Muscle of leg (tissue), 16 donors: ENCODE measurements at places on chromosomes 7 and 10.

DNA sequence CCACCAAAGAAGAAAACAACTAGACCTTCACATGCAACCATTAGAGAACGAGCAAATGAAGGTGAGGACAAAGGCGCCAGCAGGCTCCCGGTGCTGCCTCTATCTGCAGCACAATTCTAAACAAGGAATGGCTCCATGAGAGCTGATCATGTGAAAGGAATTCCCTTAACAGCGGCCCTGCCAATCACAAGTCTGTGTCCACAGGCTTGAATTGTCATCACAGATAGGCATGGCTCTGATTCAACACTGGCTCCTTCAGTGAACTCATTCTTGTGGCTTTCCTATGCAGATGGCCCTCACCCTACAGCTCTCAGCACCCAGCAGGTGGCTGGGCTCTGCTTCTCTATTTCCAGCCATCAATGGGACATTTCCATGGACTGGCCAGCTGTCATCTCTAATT, 36.2 kb downstream of the LAMB1 start:
- peak; percentile 87 for DNase-seq

DNA sequence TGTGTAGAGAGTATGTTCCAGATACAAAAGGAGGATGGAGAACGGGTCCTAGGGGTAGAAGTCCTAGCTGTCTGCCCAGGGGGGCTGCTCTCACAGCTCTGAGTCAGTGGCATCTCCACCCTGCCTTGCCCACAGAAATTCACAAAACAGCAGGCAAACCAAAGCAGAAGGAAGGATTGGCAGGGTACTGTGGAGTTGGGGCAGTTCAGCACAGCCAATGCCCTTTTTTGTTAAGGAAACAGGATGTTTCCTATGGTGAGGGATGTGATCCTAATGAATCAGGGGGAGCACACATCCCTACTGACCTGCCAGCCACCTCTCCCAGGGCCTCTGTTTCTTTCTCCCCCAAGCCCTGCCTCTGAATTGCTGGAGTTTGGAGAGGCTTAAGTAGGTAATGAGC, 457.6 kb downstream of the PLXNA4 start:
- DNase-seq: no peak

DNA sequence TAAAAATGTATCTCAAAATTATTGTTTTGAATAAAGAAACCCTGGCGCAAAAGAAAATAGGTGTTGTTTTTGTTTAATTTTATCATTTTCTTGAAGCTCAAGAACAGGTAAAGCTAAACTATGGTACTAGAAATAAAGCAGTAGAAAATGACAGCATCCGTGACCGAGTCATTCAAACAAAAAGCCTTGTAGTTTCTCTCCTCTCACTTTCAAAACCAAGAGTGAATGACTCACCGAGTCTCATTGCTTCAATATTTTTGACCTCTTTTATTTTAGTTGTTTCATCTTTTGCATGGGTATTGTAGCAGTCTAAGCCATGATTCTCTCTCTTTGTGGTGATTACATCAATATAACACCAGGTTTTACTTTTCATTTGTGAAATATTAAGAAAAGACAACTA, 396.5 kb downstream of the POM121L12 start:
- no peak for DNase-seq

DNA sequence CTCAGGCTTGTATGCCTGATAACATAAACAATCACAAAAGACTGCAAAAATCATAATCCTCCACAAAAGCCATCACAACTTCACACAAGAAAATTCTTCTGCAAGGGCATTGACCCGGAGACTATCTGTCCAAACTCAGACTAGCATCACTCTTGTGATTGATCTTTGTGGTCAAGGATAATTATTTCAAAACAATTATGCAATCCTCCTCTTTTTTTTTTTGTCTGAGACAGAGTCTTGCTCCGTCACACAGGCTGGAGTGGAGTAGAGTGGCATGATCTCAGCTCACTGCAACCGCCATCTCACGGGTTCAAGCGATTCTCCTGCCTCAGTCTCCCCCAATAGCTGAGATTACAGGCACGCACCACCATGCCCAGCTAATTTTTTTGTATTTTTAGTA, 22.2 kb downstream of the CDNF start:
- DNase-seq: no peak

DNA sequence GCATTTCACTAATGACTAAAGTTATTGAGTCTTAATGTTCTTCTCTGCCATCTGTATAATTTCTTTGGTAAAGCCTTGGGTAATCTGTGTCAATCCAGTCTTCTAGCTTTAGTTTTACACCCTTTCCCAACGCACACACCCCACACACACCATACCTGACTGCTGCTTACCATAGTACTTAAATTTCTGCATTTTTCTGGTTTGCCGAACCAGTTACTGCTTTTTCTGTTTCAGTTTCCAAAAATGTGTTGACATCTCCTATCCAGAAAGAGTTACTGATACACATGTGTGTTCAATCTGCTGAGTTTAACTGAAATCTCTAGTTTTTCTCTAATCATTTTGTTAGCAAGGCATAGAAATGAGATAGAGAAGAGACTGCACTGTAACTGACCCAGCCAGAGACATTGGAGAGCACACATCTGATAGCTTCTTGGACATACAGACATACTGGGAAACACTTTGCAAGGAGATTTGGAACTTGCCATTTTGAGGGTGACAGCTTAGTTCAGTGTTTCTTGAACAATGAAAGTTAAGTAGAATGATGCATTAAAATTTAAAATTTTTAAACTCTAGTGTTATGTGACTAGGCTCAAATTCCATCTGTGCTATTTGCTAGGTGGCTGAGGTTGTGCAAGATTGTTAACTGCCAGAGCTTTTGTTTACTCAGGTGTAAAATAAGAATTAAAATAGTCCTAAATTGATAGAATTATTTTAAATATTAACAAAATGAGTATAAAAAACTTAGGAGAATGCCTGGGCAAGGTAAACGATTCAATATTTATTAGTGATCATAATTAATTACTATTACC, 807.6 kb downstream of the DNAJB9 start:
- DNase-seq: no peak
